Activated CD8-positive, alpha-beta memory T cell treated with anti-CD3 and anti-CD28 coated beads for 1 hour (primary cell): ENCODE measurements at places on chromosomes 6 and 20.

- no peak for DNase-seq
These were observed 26.9 kb downstream of the POPDC3 start for GRCh38 chr6:105152880-105153279.

DNA sequence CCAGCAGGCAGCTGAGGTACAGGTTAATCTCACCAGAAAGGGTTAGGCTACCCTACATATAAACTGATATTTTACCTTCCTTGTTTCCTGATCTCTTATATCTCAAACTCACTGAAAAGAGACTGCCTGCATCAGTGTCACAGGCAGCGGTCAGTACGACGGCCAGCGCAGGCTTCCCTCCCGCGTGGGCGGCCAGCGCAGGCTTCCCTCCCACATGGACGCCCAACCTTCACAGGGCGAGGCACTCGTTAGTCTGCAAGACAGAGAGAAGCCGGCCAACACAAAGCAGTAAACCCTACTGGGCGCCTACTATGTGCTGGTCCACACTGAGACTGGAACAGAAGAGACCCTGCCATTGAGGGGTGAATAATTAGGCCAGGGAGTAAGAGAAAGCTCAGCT lies 33.0 kb downstream of the TTI1 start:
- DNase-seq, result no peak

DNA sequence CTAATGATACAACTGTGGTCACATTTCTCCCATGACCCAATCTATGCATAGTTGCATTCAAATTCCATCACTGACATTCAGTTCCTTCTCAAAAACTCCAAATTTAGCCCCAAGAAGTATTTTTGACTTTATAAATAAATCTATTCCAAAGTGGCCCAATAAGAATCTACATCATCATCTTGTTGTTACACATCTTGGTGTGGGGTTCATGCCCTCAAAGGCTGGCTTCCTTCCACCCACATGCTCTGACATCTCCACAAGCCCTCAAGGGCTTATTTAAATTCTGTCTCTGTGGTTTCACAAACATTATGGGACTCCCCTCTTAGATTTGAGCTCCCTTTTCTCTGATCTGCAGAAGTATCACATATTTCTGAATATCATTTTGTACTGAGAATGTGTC lies 585.3 kb upstream of the BTBD3 start:
- DNase-seq, result no peak

DNA sequence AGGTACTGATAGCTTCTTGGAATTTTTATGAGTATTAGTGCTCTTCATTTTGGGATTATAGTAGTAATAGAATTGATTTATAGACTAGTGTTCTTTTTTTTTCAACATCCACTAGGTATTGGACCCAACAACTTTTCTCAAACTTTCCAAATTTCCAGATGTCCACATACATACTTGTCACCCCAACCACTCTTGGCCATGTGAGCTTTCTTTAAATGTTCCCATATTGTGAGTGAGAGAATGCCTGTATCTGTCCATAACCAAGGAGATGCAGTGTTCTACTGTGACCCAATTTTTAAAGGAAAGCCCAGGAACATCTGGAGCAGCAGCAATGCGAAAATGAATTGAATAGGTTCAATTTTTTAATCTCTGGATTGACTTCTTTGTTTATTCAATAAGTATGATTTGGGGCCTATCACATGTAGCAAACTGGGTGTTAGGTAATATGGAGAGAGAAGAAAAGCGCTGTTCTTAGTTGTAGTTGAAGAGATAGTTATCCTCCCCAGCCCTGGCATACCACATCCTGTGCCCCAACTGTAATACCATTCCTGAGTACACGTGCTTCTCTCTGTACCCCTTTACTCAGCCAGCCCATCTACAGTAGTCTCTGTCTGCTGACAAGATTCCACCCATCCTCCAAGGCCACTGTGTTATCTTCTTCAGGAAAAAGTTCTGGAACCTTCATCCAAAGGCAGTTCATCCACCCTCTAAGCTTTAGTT lies 116.8 kb upstream of the SUPT3H start:
- DNase-seq, result no peak
